Mucosa of gallbladder (tissue), 1 donor: ENCODE measurements at places on chromosomes 7 and 10. TPM values are rescaled to one million over a fixed set of nuclear protein-coding genes. Genes with fewer than 3 reads are reported as not detected.
A peak's percentile ranks its signal among the peaks of the same experiment; 100 is the strongest.

The ASZ1 gene
- not detected for total RNA-seq

The PLEKHS1 gene
- 0.75 TPM for total RNA-seq

The FKBP6 gene
- not detected for total RNA-seq

The NOS3 gene
- 12.6 TPM for total RNA-seq

The NPC1L1 gene
- total RNA-seq, result 61.3 TPM

The IDI2 gene
- not detected for total RNA-seq

The CFAP46 gene
- total RNA-seq, result 1.0 TPM

The AGMO gene
- 8.3 TPM for total RNA-seq

The PAX2 gene
- not detected for total RNA-seq

The FOXI2 gene
- 0.23 TPM for total RNA-seq

The GNG11 gene
- total RNA-seq, result 13.4 TPM

The FKBP9 gene
- total RNA-seq, result 116 TPM

The ZNF394 gene
- 27.3 TPM for total RNA-seq

The SCRN1 gene
- 63.9 TPM for total RNA-seq

The CNPY1 gene
- not detected for total RNA-seq

The ANKRD61 gene
- not detected for total RNA-seq

The CYP2E1 gene
- 4.7 TPM for total RNA-seq

The TMEM270 gene
- total RNA-seq, result not detected

The PTN gene
- 39.3 TPM for total RNA-seq

DNA sequence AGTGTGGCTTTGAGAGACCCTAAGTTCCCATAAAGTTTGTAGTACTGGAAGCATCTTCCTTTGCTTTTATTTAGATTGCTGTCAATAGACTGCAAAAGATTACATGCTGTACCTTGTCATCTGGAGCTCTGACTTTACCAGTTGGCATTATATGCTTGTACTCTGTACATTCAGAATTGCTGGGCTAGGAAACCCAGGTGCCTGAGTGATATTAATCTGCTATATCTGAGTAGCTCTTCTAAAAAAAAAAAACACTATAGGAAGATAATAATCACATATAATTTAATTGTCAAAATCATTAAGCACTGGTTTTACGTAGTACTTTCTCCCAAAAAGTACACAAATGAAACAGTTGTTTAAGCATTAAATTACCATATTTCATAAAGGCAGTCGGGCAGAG is 12.3 kb downstream of the GATA3 start:
- no peak for DNase-seq

- no peak for DNase-seq
These were observed 4.5 kb downstream of the PLEKHA1 start for GRCh38 chr10:122379041-122379440.

- no peak for DNase-seq
These were observed 84.7 kb upstream of the TRIL start for GRCh38 chr7:29042824-29043231.

- no peak for DNase-seq
These were observed 24.9 kb upstream of the CHST3 start for GRCh38 chr10:71939304-71939703.

DNA sequence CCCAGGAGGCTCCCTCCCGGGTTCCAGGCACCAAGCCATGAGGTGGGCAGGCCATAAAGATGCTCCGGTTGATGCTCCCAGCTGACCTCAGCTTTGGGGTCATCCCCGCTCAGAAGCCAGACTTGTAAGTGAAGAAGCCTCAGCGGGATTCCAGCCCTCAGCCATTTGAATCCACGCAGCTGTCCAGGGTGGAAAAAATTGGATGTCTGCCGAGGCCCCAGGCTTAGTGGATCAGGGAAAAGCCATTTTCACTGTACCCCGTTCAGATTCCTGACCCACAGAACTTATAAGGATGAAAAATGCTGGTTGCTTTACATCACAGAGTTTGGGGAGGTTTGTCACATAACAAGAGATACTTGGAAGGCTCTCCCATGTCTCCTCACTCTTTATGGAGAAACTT is 49.2 kb upstream of the CPN1 start:
- DNase-seq, result no peak

DNA sequence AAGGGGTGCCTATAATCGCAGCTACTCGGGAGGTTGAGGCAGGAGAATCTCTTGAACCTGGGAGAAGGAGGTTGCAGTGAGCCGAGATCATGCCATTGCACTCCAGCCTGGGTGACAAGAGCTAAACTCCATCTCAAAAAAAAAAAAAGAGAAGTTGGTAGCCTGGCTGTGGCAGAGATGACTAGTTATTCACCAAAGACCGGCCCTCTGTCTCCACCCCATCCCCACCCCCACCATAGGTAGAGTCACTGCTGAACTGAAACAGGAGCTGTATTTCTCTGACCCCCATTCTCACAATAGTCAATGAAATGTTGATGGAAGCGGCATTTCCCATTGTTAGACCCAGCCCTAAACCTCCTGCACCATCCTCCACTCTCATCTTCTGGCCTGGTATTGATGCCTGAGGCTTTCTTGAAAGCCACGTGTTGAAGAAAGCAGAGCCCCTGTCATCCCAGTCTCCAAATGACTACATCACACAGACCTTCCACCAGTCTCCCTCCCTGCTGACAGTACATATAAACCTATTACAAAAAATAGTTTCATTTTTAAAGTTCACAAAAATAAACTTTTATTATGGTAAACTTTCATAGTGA is 9.4 kb upstream of the PIK3CG start:
- no peak for DNase-seq

- no peak for DNase-seq
These were observed 60.8 kb downstream of the GDI2 start for GRCh38 chr10:5752301-5752871.

DNA sequence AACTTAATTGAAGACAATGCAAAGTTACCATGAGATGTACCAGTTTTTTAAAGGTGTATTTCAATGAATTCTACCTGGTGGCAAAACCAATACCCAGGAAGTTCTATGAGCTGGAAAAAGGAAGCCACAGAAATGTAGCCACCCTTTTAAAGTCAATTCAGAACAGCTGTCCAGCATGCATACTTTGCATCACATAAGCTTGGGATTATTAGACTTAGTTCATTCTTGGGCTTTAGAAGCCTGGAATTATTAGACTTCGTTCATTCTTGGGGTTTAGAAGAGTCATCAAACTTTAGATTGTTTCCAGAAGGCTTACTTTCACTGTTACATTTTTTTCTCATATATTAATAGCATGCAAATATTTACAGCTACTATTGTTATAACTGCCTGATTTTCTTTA is 20.9 kb downstream of the SLC25A13 start:
- DNase-seq, result no peak

GRCh38 chr10:32337350-32337749 is 9.6 kb downstream of the EPC1 start:
- DNase-seq, result no peak

DNA sequence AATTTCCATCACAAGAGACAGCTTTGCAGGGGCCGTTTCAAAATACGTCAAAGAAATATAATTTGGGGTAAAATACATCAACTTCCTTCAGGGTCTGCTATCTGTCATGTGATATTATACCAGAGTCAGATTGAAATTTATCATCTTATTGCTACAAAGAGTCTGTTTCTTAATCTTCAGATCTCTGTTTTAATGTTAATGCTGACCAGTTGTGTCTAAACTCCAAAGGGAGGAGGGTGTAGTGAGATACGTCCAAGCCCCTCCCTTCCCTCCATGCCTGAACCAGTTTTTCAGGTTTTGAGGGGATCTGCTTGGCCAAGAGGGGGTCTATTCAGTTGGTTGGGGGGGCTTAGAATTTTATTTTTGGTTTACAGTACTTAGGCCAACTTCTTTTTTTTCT is 891.6 kb downstream of the GRM8 start:
- no peak for DNase-seq

- DNase-seq, result no peak
These were observed 10.3 kb downstream of the PI4K2A start for GRCh38 chr10:97650726-97651125.

GRCh38 chr10:70404787-70405036 is 767 bp downstream of the EIF4EBP2 start:
- DNase-seq, result peak; percentile 51

DNA sequence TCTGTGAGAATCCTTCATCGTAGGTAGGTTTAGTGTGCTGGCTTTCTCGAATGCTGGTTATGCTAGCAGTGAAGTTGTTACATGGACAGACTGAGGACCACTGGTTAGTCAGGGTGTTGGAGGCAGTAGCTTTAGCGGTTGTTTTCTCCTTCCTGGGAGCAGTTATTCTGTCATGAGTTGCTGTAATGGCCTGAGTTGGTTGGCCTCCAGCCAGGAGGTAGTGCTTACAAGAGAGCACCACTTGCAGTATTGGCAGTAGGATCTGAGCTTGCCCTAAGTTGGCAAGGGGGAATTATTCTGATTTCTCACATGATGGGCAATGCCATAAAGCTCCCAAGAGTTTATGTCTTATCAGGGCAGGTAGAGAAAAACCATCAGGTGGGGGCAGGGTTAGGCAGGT is 58.0 kb downstream of the IPMK start:
- no peak for DNase-seq

- no peak for DNase-seq
These were observed 311.9 kb downstream of the LRMDA start for GRCh38 chr10:75743291-75743778.

- DNase-seq, result no peak
These were observed 39.3 kb downstream of the CELF2 start for GRCh38 chr10:11057018-11057417.

DNA sequence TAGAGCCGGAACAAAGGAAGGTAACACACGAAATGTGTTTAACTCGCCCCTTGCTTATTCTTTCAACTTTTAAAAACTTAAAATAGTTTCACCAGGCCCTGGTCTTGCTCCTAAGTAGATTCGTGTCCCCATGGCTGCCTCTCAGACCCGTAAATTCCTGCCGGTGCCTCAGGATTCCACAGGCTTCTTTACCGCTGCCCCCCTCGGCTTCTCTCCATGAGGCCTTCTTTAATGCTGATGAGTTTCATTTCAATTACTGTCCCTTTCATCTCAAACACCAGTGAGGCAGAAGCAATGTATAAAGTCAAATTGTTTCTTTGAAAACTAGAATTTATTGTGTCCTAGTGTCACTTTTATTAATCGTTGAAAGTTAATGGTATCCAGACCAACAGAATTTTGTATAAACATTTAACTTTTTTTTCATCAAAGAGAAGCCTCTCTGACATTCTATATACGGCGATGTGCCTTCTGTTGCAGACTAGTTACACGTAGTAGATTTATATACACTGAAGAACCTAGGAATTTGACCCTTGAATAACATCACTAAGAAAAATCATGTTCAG is 225.2 kb downstream of the C7orf25 start:
- DNase-seq, result no peak

DNA sequence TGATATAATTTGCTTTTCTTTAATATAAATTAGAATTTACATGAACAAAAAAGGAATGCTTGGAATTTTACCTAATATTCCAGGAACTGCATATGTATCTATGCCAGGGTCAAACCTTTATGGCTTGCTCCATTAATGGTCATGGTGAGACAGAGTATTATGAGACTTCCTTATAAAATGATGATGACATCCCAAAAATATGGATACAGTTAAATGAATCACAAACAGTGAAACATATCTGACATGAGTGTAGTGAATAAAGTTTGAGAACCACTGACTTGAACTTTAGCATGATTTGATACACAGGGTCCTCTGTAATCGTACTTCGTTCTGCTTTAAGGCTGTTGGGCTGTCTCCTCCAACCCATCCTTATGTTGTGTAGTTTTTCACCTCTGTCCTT is 51.8 kb downstream of the MARCHF5 start:
- DNase-seq, result no peak

GRCh38 chr7:15834446-15834845 is 148.0 kb upstream of the MEOX2 start:
- no peak for DNase-seq

GRCh38 chr7:126486806-126487205 is 765.9 kb downstream of the GRM8 start:
- DNase-seq, result no peak

DNA sequence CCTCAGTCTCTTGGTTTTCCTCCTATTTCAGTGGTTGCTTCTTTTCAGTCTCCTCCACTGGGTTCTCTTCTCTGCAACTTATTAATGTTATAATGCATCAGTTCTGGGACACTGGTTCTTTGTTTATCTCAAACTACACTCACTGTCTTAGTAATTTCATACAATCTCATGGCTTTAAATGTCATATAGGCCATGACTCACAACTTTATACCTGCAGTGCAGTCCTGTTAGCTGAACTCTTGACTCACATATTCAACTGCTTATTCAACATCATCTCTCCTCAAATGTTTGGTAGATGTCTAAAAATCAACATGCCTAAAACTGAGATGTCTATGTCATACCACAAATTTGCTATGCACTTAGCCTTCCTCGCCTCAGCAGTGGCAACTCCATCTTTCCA is 101.2 kb upstream of the PALS2 start:
- DNase-seq, result no peak

- no peak for DNase-seq
These were observed 642.1 kb downstream of the LRMDA start for GRCh38 chr10:76073524-76073923.

DNA sequence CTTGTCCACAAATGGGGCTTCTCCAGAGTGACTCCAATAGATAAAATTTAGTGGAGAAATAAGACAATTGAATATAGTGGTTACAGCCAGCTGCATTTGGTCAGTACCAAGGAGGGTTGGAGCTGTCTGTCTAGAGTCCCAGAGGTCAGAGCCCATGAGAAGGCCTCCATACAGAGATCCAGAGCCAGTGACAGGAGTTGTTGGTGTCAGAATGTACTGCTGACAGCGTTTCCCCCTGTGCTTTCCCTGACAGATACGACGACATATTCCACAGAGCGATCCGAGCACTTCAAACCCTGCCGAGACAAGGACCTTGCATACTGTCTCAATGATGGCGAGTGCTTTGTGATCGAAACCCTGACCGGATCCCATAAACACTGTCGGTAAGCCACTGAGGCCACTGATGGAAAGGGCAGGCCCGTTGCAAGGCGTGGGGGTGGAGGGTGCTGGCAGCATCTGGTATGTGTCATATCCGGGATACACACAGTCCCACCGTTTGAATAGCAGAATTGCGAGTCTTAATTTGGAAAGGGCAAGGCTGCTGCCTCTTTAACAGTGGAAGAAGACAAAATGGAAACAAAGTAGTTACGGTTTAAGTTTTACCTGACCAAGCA is 483.6 kb downstream of the NRG3 start:
- no peak for DNase-seq

GRCh38 chr7:2586326-2587020 is 27.7 kb downstream of the IQCE start:
- DNase-seq, result no peak

- no peak for DNase-seq
These were observed 131.8 kb upstream of the WDR11 start for GRCh38 chr10:120719333-120719732.

GRCh38 chr7:131371411-131371810 is 43.7 kb downstream of the MKLN1 start:
- DNase-seq, result no peak
